ENCODE measurements at places on chromosomes 7 and 10. TPM values are rescaled to one million over a fixed set of nuclear protein-coding genes. Genes with fewer than 3 reads are reported as not detected.

Gene DNAH11
- 0.33 TPM for total RNA-seq

Gene VSTM4
- 4.4 TPM for total RNA-seq

Gene IFRD1
- total RNA-seq, result 106 TPM

Gene SUGCT
- total RNA-seq, result 16.5 TPM

Gene PSAP
- total RNA-seq, result 1,180 TPM

Gene LEP
- total RNA-seq, result 2.8 TPM

Gene GNGT1
- total RNA-seq, result not detected

Gene TPST1
- total RNA-seq, result 189 TPM

Gene OR13A1
- total RNA-seq, result not detected

Gene SAMD9L
- 15.7 TPM for total RNA-seq

Gene GPR85
- 9.2 TPM for total RNA-seq

Gene TUBB8
- not detected for total RNA-seq

Gene GDF2
- total RNA-seq, result not detected

Gene OPN1SW
- not detected for total RNA-seq

Gene PILRA
- 0.33 TPM for total RNA-seq

Gene ABHD11
- 7.1 TPM for total RNA-seq

Gene TFR2
- not detected for total RNA-seq
